ENCODE measurements at places on chromosomes 2 and 18. TPM values are rescaled to one million over a fixed set of nuclear protein-coding genes. Genes with fewer than 3 reads are reported as not detected.

DNA sequence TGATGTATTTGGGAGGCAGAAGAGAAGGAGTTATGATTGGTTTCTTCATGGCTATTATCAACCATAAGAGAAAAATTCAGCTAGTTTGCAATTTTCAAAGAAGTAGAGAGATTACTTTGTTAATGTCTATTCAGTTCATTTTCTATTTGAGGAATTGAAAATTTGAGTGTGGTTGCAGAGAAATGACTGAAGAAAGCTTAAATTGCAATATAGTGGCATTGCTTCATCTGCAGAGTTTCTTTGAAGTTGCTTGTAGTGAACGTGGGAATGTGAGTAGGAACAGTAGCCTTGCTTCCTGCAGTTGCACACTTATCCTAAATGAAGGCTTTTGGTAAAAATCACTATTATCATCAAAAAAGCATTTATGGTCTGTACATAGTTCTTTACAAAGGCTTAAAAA lies 14.7 kb upstream of the CYRIA start:
- H3K36me3 ChIP-seq: no peaks in the 10 kb centered on the region
- no peak overlapping the region for H3K27ac ChIP-seq
- DNase-seq: no peak
- H3K4me1 ChIP-seq: no peaks in the 10 kb centered on the region
- H3K27me3 ChIP-seq: peaks cover 22% of the 10 kb centered on the region

DNA sequence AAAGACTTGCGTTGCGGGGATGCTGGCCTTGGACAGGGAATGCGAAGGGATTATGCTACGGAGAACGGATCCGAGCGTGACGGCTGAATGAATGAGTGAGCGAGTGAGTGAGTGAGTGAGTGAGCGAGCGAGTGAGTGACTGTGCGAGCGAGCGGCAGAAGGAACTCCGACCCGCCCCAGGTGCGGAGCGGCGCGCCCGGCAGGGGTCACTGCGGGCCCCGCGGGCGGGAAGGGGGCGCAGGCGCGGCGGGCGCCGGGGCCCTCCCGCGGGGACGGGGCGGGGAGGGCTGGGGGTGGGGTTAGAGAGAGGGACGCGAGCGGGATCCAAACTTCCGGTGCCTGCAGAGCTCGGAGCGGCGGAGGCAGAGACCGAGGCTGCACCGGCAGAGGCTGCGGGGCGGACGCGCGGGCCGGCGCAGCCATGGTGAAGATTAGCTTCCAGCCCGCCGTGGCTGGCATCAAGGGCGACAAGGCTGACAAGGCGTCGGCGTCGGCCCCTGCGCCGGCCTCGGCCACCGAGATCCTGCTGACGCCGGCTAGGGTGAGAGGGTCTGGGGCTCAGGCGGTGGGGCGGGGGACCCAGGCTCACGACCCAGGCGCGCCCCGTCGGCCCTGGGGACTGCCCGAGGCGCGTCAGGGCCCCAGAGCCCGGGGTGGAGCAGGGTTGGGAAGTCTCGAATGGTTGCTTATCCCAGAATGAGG lies at the start of gene ITM2C:
ITM2C (plus strand) TSS at position 338 of the 702 bp plus-strand sequence; CDS start at position 422, 84 bp downstream.
- H3K36me3 ChIP-seq: no peaks in the 10 kb centered on the region
- no peak for DNase-seq
- peaks cover 30% of the 10 kb centered on the region for H3K27me3 ChIP-seq
- peaks cover 41% of the 10 kb centered on the region for H3K4me1 ChIP-seq
- peak within 1 kb of the TSS; percentile 88 for H3K4me3 ChIP-seq

- H3K36me3 ChIP-seq: peaks cover 3% of the 10 kb centered on the region
- H3K27ac ChIP-seq: no peak overlapping the region
- no peaks in the 10 kb centered on the region for H3K27me3 ChIP-seq
- no peak for DNase-seq
- no peak overlapping the region for H3K4me3 ChIP-seq
These were observed 137.7 kb upstream of the CCDC150 start for GRCh38 chr2:196501836-196502235.

DNA sequence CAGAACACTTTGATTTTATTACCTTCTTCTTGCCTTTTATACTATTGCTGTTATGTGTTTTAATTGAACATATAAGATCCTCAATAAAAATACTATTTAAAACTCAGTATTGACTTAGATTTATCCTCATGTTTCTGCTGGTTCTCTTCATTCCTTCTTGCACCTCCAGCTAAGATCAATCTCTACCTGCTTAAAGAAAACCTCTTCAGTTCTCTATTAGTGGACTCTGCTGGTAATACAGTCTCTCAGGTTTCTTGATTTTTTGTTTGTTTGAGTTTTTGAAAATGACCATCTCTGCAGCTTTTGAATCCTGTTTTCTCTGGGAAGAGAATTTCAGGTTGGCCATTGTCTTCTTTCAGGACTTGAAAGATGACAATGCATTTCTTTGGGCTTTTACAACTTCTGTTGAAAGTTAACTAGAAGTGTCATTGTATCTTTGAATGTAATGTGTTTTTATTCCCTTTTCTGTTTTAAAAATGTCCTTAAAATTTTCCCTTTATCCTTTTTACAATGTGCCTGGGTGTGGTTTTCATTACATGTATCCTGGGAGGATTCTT lies 29.8 kb upstream of the TMEM131 start:
- H3K4me3 ChIP-seq: no peak overlapping the region
- no peaks in the 10 kb centered on the region for H3K36me3 ChIP-seq
- H3K27ac ChIP-seq: no peak overlapping the region

DNA sequence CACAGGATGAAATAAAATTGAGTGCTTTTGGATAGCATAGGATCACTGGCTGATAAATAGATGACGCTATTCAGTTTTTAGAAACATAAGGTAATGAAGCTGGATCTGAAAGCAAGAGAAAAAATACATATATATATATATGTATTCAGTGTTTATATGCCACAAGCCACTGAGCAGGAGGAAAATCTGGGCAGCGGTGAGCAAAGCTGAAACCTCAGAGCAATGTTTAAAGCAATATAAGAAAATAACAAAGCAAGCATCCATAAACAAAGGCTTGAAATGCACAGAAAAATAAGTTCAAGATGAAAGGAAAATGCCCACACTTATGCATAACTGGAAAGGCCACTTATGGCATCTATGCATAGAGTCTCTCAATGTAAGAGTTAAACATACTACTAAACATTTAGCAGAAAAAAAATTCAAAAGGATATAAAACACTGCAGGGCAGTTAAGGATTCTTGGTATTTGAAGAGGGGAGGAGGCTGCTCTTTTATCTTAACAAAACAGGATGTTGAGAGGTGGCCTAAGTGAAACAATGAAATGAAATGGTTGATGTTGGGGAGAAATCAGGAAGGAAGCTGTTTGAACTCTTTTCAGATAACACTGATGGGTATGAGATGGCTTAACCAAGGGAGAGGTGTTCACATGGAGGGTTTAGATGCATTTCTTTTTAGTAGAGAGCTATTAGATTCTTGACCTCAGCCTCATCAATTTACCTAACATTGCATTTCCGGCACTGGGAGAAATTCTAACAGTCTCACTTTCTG lies 129.1 kb downstream of the ARHGAP15 start:
- no peaks in the 10 kb centered on the region for H3K4me1 ChIP-seq
- H3K27me3 ChIP-seq: peaks cover 32% of the 10 kb centered on the region
- no peaks in the 10 kb centered on the region for H3K36me3 ChIP-seq
- DNase-seq: no peak
- H3K27ac ChIP-seq: no peak overlapping the region
- H3K4me3 ChIP-seq: no peak overlapping the region

- DNase-seq: no peak
- H3K27ac ChIP-seq: no peak overlapping the region
- H3K4me1 ChIP-seq: peaks cover 15% of the 10 kb centered on the region
- no peaks in the 10 kb centered on the region for H3K36me3 ChIP-seq
These were observed 1.8 kb downstream of the ZBTB7C start for GRCh38 chr18:48407358-48407757.

- H3K4me3 ChIP-seq: no peak overlapping the region
- no peak for DNase-seq
These were observed 140.2 kb downstream of the TGIF1 start for GRCh38 chr18:3590096-3590630.

- no peak overlapping the region for H3K27ac ChIP-seq
- no peak overlapping the region for H3K4me3 ChIP-seq
- no peaks in the 10 kb centered on the region for H3K27me3 ChIP-seq
- H3K36me3 ChIP-seq: no peaks in the 10 kb centered on the region
- no peak for DNase-seq
- H3K4me1 ChIP-seq: peaks cover 15% of the 10 kb centered on the region
These were observed 1.5 kb downstream of the ACSL3 start for GRCh38 chr2:222862106-222862908.

C2orf66 gene
- 0.27 TPM for total RNA-seq

- DNase-seq: no peak
- no peaks in the 10 kb centered on the region for H3K4me1 ChIP-seq
- peaks cover 9% of the 10 kb centered on the region for H3K27me3 ChIP-seq
These were observed 87.4 kb upstream of the GPC1 start for GRCh38 chr2:240347949-240348500.

DNA sequence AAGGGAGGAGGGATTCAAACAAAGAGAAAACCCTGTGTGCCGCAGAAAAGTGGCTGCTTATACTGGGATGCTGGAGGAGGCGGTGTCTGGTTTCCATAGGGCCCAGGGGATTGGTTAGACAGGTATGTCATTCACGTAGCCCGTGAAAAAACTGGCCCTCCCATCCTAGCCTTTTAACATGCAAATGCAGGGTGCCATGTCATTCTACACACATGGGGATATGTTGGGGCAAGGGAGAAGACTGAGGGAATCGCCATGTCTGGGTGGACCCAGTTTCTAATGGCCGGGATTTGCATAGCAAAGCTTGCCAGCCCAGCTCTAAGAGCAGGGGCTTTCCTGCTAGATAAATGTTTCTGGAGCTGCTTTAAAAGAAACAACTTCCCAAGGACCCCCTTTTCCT lies 8.2 kb upstream of the RNU2-63P start:
- no peaks in the 10 kb centered on the region for H3K4me1 ChIP-seq
- H3K27me3 ChIP-seq: no peaks in the 10 kb centered on the region
- H3K4me3 ChIP-seq: no peak overlapping the region
- DNase-seq: no peak
- H3K36me3 ChIP-seq: peaks cover 31% of the 10 kb centered on the region

- peak overlapping the region; percentile 67 for H3K27ac ChIP-seq
- H3K36me3 ChIP-seq: no peaks in the 10 kb centered on the region
- DNase-seq: no peak
- peak overlapping the region; percentile 8 for H3K4me3 ChIP-seq
These were observed 680.9 kb downstream of the IRS1 start for GRCh38 chr2:226118471-226119429.

GRCh38 chr18:39730606-39731005 lies 2165.0 kb upstream of the CELF4 start:
- H3K27ac ChIP-seq: no peak overlapping the region
- H3K4me3 ChIP-seq: no peak overlapping the region
- H3K4me1 ChIP-seq: peaks cover 1% of the 10 kb centered on the region
- no peak for DNase-seq
- no peaks in the 10 kb centered on the region for H3K27me3 ChIP-seq
- no peaks in the 10 kb centered on the region for H3K36me3 ChIP-seq

Measured in osteocyte (in vitro differentiated cells).